ENCODE measurements at places on chromosomes 2 and 18. TPM values are rescaled to one million over a fixed set of nuclear protein-coding genes. Genes with fewer than 3 reads are reported as not detected.

Gene PXDN
- 212 TPM for total RNA-seq

DNA sequence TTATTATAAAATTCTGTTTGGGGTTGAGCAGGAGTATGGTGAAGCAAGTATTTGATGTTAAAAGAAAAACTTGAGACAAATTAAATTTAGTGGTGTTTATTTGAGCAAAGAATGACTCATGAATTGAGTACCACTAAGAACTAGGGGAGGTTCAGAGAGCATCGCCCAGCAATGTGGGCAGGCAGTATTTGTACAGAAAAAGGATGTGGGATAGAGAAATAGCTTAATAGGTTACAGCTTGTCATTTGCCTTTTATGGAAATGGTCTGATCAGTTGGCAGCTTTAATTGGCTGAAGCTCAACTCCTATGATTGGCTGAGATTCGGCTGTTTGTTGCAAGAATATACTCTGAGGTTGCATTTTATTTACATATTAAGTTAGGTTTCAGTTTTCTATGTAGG lies 68.2 kb downstream of the LRATD1 start:
- no peak for DNase-seq
- H3K27me3 ChIP-seq, result no peaks in the 10 kb centered on the region
- H3K27ac ChIP-seq, result no peak overlapping the region

DNA sequence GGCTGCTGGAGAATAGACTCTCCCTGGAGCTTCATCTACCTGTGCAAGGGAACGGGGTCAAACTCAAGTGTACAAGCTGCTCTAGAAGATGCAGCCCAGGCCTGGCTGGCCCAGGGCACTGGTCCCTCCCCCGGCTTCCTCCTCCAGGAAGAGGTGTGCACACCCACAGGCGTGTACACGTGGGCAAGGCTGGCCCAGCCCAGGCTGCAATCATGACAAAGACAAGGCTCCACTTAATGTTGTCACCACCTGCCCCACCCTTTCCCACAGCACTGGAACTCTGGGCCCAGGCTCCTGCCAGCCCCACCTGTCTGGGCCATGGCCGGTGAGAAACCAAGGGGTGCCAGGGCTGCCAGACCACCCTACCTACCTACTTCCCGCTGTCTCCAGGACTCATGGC lies 29.6 kb upstream of the ALPP start:
- no peak for DNase-seq
- peaks cover 27% of the 10 kb centered on the region for H3K27me3 ChIP-seq
- H3K36me3 ChIP-seq, result no peaks in the 10 kb centered on the region
- no peak overlapping the region for H3K4me3 ChIP-seq
- H3K4me1 ChIP-seq, result no peaks in the 10 kb centered on the region

Gene MTCL1
- total RNA-seq, result 22.1 TPM

GRCh38 chr2:220226076-220226475 lies 598.6 kb downstream of the SLC4A3 start:
- no peak overlapping the region for H3K27ac ChIP-seq
- H3K36me3 ChIP-seq, result no peaks in the 10 kb centered on the region
- no peak overlapping the region for H3K4me3 ChIP-seq
- H3K4me1 ChIP-seq, result no peaks in the 10 kb centered on the region

DNA sequence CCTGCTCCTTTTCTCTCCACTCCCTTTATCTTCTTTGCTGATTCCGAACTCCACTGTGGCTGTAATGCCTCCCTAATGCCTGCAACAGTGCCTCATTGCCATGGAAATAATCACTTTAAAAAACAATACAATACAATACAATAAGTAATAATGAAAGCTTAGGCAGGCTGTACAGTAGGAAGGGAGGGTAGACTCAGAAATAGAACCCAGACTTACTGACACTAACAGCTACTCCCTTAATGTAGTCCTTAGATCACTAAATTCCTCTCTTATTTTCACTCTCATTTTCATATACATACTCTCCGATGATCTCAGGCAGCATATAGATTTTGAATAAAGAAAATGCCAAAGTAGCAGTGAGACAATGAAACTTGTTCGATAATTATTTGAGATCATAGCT lies 70.2 kb downstream of the DLGAP1 start:
- H3K36me3 ChIP-seq, result no peaks in the 10 kb centered on the region
- H3K4me3 ChIP-seq, result no peak overlapping the region
- no peak overlapping the region for H3K27ac ChIP-seq
- no peak for DNase-seq

GRCh38 chr2:141878016-141878415 lies 252.8 kb downstream of the LRP1B start:
- H3K4me1 ChIP-seq, result no peaks in the 10 kb centered on the region
- H3K27ac ChIP-seq, result no peak overlapping the region
- DNase-seq, result no peak
- no peaks in the 10 kb centered on the region for H3K27me3 ChIP-seq
- no peak overlapping the region for H3K4me3 ChIP-seq

- no peaks in the 10 kb centered on the region for H3K36me3 ChIP-seq
- DNase-seq, result no peak
- H3K4me3 ChIP-seq, result no peak overlapping the region
- no peaks in the 10 kb centered on the region for H3K4me1 ChIP-seq
Observed at GRCh38 chr2:102266204-102266603, 45.2 kb upstream of the IL1RL1 start.

Gene MOB1A
- total RNA-seq, result 91.9 TPM

DNA sequence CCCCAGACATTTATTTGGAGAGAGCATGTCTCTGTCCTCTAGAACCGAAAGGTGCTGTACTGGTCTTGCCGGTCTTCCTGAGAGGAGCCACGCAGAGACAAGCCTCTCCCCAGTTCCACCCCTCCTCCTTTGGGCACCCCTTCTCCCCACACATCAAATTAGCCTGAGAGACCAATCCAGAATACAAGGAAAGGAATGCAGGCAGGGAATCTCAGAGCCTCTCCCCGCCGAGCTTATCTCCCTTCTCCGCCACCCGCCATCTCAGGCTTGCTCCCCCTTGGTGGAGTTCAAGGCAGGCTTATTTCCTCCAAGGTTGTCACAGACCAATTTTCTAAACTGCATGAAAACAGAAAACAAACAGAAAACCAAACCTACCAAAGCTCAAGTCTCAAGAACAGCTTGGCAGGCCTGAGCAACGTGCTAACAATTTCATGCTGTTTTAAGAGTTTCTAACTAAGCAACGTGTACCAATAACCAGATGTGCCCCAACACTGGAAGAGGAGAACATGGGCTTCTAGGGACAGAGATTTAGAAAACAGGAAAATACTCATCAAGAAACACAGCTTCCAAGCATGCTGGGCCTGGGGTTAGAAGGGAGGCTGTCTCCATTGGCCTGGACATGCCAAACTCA lies 124.5 kb upstream of the PKDCC start:
- H3K27me3 ChIP-seq, result no peaks in the 10 kb centered on the region
- H3K27ac ChIP-seq, result no peak overlapping the region
- no peak overlapping the region for H3K4me3 ChIP-seq
- H3K4me1 ChIP-seq, result peaks cover 15% of the 10 kb centered on the region

Gene PRKAG3
- not detected for total RNA-seq

GRCh38 chr2:230687498-230687897 lies 25.1 kb upstream of the CAB39 start:
- no peak overlapping the region for H3K27ac ChIP-seq
- no peak overlapping the region for H3K4me3 ChIP-seq
- H3K4me1 ChIP-seq, result peaks cover 2% of the 10 kb centered on the region
- DNase-seq, result no peak

Gene WDR12
- 99.5 TPM for total RNA-seq

Gene NAT8
- total RNA-seq, result not detected

DNA sequence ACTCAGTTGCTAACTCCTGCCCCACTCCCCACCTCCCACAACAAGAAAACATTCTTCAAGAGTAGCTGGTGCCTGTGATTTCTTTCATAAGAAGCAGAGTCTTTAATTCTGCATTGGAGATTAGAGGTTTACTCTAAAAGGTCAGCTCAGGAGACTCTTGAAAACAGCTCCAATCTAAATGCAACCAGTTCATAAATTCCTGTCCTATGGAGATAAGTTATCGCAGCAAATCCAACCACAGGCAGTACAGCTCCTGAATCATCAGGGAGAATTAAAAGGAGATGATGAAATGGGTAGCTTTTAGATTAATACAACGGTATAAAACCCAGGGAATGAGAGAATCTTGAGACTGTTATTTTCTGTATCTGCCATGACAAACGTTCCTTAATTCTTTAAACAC lies 130.7 kb downstream of the SOCS6 start:
- H3K27me3 ChIP-seq, result no peaks in the 10 kb centered on the region
- no peak overlapping the region for H3K27ac ChIP-seq
- H3K36me3 ChIP-seq, result no peaks in the 10 kb centered on the region
- H3K4me1 ChIP-seq, result peaks cover 15% of the 10 kb centered on the region

Gene NT5C1B
- total RNA-seq, result not detected

- H3K4me3 ChIP-seq, result no peak overlapping the region
- no peak overlapping the region for H3K27ac ChIP-seq
- H3K4me1 ChIP-seq, result no peaks in the 10 kb centered on the region
- DNase-seq, result no peak
Observed at GRCh38 chr18:43396266-43396665, 119.0 kb upstream of the SYT4 start.

Gene CCDC178
- not detected for total RNA-seq

DNA sequence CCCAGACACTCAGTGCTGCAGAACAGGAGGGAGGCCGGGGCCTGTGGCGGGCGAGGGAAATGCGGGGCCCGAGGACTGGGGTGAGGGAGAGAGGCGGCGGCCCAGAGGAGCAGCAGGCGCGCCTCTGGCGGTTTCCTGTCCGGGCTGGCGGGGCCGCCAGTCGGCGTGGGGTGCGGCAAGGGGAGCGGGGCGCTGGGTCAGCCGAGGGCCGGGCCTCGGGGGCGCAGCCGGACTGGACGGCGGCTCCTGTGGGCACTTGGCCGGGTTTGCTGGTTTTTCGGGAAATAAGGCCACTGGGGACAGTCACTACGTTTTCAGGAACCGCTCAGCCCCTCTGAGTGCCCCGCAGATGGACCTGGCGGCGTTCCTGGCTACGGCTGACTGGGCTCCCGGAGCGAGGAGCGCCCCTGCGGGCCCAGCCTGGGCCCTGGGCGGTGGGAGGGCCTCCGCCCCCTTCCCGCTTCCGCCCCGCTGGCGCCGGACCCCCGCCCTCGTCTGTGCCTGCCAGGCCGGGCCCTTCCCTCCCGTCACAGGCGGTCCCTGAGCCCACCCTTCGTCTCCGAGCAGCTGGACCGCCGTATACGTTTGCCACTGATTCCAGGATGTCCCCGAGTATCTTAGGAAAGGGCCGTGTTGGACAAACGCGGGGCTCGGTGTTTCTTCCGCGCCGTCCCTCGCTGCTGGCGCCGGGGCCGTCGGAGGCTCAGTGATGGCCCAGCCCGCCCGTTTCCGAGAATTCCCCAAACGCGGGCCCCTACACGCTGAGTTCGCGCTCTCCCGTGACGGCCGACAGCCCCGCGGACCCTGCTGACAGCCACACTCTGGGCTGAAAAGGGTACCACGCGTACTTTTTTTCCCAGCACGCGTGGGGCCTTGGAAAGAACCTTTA lies 84.6 kb downstream of the FAM210A start:
- no peaks in the 10 kb centered on the region for H3K4me1 ChIP-seq
- DNase-seq, result peak; percentile 71
- peaks cover 5% of the 10 kb centered on the region for H3K27me3 ChIP-seq
- H3K4me3 ChIP-seq, result no peak overlapping the region
- no peaks in the 10 kb centered on the region for H3K36me3 ChIP-seq

DNA sequence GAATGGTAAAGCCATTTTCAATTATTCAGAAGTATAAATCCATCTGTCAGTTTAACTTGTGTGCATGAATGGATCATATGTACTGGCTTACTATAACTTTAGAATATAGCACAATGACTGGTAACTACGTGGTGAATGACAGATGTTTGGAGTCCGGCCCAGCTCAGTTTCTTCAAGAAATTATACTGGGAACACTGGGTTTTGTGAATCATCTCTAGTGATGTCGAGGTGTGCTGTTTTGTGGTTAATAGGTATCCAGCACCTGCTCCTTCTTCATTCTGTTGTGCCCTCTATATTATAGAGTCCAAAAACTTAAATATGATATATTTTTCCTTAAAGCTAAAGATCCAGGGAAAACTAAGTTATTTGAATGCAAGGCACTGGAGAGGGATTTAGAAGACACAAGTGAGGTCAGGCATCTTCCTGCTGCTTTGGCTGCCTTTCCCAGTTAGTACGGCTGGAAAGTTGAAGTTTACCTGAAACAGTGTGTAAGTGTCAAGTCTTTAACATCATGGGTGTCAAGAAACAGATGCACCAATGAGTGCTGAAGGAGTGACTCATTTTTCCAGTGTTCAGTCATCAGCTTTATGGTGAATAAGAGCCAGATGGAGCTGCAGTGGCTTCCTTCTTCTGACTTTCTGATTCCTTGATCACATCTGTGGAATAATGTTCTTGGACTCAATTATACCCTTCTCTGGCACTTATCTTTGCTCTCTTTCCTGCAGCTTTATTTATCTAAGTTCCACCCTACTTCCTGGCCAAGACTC lies 1079.5 kb upstream of the CELF4 start:
- no peaks in the 10 kb centered on the region for H3K36me3 ChIP-seq
- no peak overlapping the region for H3K27ac ChIP-seq
- DNase-seq, result no peak

GRCh38 chr2:240925191-240925567 lies 19.0 kb downstream of the CROCC2 start:
- H3K27ac ChIP-seq, result no peak overlapping the region
- no peaks in the 10 kb centered on the region for H3K4me1 ChIP-seq
- no peaks in the 10 kb centered on the region for H3K27me3 ChIP-seq
- no peak overlapping the region for H3K4me3 ChIP-seq
- no peak for DNase-seq
- no peaks in the 10 kb centered on the region for H3K36me3 ChIP-seq

Gene THSD7B
- total RNA-seq, result 2.6 TPM

Gene DSEL
- 9.0 TPM for total RNA-seq

- H3K36me3 ChIP-seq, result peaks cover 5% of the 10 kb centered on the region
- H3K27ac ChIP-seq, result no peak overlapping the region
- H3K27me3 ChIP-seq, result no peaks in the 10 kb centered on the region
- DNase-seq, result no peak
- no peak overlapping the region for H3K4me3 ChIP-seq
Observed at GRCh38 chr2:160322320-160322719, 122.2 kb upstream of the ITGB6 start.

Gene NEU4
- 1.1 TPM for total RNA-seq

- peak overlapping the region; percentile 99 for H3K27ac ChIP-seq
- H3K4me3 ChIP-seq, result no peak overlapping the region
- peaks cover 14% of the 10 kb centered on the region for H3K36me3 ChIP-seq
- no peaks in the 10 kb centered on the region for H3K27me3 ChIP-seq
- DNase-seq, result peak; percentile 82
Observed at GRCh38 chr18:48859311-48860268, 91.2 kb downstream of the SMAD7 start.

Gene SLC5A7
- total RNA-seq, result not detected
